ENCODE measurements at places on chromosomes 3 and 15.

DNA sequence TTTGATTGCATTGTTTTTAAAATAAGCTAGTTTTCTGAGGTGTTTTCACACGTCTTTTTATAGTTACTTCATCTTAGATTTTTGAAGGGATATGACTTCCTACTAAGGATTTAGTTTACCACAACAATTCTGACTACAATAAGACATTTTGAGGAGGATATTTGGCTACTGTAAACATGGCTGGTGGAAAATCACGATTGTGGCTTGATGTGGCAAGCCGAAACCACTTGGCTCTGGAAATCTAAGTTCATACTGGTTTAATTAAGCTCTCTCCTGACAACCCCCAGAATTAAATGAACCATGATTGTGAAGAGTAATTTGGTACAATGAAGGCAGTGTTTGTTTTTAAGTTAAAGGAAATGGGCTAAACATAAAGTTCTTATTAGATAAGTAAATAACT is 30.8 kb downstream of the ST3GAL6 start:
- DNase-seq = no peak

- peak; percentile 75 for DNase-seq
These were observed 45.7 kb downstream of the B3GNT5 start for GRCh38 chr3:183298701-183299153.

DNA sequence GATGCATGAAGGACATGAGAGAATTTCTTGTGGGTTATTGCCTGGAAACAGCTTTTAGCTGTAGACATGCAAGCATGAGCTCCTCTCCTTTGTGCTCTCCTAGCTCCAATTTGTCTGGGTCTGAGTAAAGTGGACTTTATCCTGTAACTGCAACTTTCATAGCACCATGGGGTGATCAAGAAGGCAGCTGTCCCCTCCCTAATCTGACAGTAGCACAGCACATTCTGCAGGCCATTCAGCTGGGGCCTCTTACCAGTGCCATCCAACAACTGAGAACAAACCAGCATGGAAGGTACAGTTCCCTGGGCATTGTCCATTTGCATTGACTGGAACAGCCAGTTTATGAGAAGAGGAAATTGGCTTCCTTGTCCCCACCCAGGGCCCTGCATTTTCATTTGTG is 7.7 kb upstream of the RAB27A start:
- DNase-seq = no peak

DNA sequence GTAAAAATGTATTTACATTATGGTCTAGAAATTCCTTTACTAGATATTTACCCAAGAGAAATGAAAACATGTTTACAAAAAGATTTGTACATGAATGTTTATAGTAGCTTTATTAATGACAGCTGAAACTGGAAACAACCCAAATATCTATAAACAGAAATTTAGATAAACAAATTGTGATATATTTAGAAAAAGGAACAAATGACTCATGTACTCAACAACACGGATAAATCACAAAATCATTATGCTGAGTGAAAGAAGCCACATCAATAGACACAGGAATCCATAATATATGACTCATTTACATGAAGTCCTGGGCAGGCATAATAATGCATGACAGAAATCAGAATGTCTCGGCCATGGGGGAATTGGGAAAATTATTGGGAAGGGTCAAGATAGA is 1020.2 kb downstream of the SQOR start:
- DNase-seq = no peak

DNA sequence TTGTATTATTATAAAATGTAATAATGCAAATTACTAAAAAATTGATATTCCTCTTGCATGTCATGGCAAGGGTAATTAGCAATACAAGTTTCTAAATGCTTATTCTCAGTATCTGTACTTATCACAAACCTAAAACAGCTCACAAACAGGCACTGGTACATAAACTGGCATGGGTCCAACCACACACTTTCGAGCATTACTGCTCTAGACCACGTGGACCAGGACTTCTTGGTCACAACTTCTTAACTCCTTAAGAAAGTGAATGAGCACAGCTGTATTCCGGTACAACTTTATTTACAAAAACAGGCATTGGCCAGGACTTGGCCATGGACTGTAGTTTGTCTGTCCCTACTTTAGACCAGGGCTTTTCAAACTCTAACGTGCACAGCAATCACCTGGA is 173.3 kb downstream of the SUCLG2 start:
- no peak for DNase-seq

DNA sequence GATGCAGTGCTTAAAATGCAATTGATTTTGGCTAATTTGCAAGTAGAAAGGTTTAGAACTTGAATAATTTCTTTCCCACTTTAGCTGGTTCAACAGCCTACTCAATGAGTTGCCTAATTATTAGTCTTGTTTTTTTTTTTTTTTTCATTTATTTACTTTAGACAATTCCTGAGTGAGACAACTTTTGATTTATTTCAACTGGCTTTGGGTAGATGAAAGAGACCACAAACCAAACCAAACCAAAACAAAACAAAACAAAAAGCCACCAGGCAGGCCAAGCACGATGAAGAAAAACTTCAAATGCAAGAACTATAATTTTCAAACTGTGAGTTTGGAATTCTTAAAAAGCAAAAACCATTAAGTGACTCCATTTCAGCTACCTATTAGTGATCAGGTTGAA is 469.9 kb downstream of the GBE1 start:
- DNase-seq = no peak

DNA sequence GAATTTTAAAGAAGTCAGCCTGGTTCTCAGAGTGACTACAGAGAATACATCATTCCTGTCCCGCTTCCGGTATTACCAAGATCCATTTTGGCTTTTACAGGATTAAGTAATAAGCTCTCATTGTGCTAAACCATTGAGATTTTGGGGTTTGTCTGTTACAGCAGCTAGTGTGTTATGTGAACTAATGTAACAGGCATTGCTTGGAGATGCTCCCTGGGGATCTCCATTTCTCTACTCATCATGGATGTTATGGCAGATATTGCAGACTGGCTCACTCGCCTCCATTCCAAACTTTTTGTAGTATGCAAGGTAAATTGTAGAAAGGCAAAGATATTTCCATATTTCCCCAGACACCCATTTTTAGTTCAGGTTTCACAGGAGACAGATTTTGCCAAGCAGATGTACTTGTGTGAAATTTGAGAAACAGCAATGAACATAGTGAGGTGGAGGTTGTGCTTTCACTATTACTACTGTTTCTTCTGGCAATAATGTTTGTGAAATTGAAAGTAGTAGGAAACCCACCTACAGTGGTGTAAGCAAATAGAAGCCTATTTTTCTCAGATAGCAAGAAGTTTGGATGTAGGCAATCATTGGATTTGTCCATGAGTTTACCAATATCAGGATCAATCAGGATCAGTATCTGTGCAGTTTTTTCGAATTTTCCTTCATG is 177.1 kb upstream of the GALNT15 start:
- DNase-seq = no peak

DNA sequence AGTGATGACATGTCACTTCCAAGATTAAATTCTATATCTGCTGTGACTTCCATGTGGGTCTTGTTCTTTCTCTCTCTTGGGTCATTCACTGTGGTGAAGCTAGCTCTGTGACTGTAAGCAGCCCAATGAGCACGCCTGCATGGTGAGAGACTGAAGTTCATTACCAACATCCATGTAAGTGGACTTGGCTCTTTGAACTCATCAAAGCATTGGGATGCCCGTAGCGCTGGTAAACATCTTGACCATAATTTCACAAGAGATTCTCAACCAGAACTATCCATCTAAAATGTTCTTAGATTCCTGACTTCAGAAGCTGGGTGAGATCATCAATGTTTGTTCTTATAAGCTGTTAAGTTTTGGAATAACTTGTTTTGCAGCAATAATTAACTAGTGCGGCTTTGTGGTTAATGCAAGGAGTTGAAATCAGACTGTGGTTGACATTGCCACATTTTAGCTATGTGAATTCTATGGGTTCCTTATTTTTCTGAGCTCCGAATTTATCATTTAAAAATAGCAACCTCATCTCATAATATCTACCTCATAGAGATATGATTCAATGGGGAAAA is 31.6 kb upstream of the LRRC3B start:
- no peak for DNase-seq

GRCh38 chr3:161064413-161064812 is 40.7 kb downstream of the B3GALNT1 start:
- DNase-seq = no peak

DNA sequence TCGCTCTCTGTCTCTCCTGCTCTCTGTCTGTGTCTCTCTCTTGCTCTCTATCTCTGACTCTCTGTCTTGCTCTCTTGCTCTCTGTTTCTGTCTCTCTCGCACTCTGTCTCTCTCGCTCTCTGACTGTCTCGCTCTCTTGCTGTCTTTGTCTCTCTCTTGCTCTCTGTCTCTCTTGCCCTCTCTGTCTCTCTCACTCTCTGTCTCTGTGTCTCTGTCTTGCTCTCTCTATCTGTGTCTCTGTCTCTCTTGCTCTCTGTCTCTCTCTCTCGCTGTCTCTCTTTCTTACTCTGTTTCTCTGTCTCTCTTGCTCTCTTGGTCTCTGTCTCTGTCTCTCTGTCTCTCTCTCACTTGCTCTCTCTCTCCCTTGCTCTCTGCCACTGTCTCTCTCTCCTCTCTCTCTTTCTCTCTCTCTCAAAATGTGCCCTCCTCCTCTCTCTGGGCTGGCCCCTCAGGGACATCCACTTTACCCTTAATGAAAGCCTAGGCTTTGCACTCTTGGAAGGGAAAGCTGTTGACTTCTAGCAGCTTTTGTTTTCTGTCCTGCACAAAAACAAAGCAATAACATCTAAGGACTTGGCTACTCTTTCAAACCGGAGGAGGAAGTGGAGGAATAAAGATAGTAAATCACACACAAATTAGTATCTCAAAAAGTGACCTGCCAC is 73.9 kb upstream of the NR2E3 start:
- no peak for DNase-seq

GRCh38 chr15:40332113-40332781 is 8.5 kb downstream of the CCDC9B start:
- no peak for DNase-seq

DNA sequence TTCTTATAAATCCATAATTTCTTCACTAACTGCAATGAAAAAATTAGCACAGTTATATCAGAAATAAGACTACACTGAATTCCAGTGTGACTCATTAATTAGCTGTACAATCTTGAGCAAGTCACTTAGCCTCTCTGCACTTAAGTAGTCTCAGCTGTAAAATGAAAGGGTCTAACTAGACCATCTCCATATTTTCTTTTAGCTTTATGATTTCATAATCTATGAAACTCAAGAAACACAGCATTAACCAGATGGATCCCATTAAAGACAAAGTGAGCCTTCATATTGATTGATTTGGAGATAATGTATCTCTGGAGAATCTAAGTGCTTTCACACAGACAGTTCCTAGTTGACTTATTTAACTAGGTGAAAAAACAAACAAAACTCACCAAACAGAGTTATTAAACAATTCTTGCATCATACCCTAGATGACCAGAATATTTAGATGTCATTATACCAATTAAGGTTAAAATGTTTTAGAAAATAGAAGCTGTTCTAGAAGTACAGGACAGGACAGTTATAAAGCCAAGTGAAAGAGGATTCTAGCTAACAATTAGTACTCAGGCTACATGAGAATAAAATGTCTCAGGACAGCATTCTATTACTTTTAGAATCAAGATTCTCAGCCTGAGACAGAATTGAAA is 11.2 kb downstream of the CSNK1G1 start:
- no peak for DNase-seq

DNA sequence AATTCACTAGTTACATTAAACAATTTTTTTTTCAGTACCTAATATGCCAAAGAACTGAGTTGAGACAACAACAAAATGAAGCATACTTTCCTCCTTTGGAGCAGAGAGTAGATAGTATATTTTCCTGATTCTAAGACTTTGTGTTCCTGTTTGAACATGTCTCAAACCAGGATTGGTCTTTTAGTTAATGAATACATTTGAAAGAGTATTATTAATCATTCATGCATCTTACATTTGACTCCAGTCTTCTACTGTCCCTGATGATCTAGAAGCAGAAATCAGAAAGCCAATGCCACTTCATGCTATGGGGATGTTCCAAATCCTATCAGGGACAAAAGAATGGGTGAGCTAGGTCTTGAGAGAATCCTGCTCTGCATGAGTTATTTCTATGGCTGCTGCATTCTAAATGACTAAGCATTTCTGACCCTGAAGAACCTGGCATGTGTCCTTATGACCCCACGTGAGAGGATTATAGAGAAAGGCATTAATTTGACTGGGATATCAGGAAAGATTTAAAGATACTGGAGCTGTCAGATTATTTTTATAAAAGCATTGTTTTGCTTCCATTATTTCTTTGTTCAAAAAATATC is 32.9 kb upstream of the MBNL1 start:
- no peak for DNase-seq

DNA sequence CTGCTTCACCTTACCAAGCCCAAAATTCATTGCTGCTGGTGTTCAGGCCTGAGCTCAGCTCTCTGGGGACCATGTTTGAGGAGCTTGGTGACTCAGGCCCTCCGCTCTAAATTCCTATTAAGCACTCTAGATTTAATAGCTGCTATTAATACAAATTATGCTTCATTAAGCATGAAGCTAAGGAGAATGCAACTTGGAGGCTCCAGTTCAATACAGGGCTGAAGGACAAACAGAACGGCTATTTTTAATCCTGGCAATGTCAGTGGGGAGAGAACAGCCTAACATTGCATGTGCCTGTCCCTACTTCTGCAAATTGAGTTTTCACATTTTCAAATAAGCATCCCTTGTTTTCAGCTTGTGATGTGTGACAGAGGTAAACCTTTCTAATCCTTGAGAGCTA is 80.1 kb upstream of the TRIM42 start:
- no peak for DNase-seq

DNA sequence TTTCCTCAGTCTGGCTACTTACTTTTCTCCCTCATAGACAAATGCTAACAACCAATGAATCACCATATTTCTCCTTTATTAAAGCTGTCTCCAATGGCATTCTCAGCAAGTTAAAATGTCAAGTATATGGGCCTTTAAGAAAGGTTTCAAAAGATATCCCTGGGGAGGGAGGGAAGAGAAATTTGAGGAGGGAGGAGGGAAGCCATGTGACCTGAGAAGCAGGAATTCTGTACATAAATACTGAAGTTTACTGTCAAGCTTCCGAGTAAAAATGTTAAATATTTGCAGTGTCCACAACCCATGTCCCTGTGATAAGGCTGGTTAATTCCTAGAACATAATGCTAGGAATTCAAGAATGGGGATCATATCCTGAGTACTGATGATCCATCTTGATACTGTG is 175.9 kb downstream of the CNTN4 start:
- no peak for DNase-seq

- DNase-seq = peak; percentile 7
These were observed 91.7 kb downstream of the APBA2 start for GRCh38 chr15:28977377-28978010.

- no peak for DNase-seq
These were observed 2.4 kb downstream of the ROBO2 start for GRCh38 chr3:77042343-77042742.

GRCh38 chr3:24185738-24186384 is 240.8 kb downstream of the NR1D2 start:
- peak; percentile 33 for DNase-seq

- peak; percentile 80 for DNase-seq
These were observed 23.1 kb downstream of the HCN4 start for GRCh38 chr15:73345658-73346057.

DNA sequence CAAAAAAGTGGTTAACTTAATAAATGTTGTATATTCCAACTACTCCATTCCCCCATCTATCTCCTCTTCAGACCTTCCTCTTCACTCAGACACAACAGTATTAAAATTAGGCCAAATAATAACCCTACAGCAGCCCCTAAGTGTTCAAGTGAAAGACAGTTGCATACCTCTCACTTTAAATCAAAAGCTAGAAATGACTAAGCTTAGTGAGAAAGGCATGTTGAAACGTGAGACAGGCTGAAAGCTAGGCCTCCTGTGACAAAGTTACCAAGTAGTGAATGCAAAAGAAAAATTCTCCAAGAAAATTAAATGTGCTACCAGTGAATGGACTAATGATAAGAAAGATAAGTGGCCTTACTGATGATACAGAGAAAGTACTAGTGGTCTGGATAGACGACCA is 71.7 kb downstream of the ANKRD28 start:
- no peak for DNase-seq

All from SHP77 (cell line).